ENCODE measurements at places on chromosomes 5 and 9. TPM values are rescaled to one million over a fixed set of nuclear protein-coding genes. Genes with fewer than 3 reads are reported as not detected.

- DNase-seq = no peak
Measured at GRCh38 chr5:53100606-53101005, 9.0 kb downstream of the MOCS2 start.

GRCh38 chr5:95068289-95068910, 216.5 kb downstream of the MCTP1 start:
- DNase-seq = no peak

DNA sequence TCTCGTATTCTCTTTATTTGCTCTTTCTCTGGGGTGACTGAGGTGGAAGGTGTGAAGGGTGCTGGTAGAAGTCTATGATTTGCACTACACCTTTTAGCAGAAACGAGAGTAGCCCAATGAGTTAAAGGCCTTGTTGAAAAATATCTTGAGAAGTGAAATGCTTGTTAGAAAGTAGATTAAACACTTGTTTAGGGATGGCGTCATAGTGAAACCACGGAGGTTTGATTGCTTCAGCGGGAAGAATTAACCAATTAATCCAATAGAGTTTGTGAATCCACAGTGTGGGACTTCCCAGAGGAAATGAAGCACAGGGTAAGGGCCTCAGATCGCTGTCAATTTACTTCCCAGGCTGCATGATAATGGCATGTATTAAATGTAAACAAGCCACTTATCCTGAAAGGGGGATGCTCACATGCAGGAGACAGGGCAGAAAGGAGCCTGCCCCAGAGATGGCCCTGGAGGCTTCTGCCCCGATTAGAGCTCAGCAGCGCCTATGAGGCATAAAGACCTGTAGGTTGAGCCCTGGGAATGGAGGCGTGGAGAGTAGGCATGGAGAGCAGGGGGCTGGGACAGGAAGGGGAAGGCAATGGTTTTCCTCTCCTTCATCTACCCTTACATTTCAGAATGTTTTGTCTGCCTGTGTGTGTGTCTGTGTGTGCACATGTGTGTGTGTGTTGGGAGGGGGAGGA, 1.5 kb downstream of the FAM170A start:
- DNase-seq = no peak

GRCh38 chr9:124487260-124488182, 19.7 kb downstream of the NR5A1 start:
- no peak for DNase-seq

SLC6A3 gene
- 0.19 TPM for total RNA-seq

DNA sequence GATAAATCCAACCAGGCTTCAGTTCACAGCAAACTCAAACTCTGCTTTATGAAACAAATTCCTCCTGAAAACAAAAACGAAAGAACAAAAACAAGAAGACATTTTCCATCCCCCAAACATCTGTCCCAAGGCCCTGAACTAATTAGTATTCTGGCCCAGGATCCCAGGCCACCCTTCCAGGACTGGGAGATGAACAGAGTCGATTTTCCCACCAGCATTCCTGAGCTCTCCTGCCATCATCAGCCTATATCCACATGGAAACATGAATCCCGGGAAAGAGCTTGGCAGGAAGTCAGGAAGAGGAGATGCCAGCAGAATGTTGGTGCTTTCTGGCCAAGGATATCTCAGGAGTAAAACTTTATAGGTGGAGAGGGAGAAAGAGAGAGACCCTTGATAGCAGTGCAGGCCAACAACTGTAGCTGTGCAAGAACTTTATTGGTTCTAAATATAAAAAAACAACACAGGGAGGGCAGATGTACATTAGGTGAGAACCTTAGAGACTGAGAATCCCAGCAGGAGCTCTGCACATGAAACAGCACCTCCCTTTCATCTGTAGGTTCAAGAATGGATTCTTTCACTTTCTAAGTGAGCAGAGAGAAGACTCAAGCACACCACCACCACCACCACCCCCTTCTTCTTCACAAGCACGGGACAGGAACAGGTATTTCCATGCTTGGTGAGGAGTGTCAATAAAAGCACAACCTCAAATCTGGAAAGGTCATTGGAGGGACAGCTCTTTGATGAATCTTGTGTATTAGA, 190.7 kb upstream of the TAS2R1 start:
- DNase-seq = no peak

- DNase-seq = no peak
Measured at GRCh38 chr9:77946969-77947620, 84.5 kb downstream of the GNAQ start.

- no peak for DNase-seq
Measured at GRCh38 chr9:4755026-4755609, 14.1 kb upstream of the AK3 start.

RLN2 gene
- total RNA-seq = not detected

DNA sequence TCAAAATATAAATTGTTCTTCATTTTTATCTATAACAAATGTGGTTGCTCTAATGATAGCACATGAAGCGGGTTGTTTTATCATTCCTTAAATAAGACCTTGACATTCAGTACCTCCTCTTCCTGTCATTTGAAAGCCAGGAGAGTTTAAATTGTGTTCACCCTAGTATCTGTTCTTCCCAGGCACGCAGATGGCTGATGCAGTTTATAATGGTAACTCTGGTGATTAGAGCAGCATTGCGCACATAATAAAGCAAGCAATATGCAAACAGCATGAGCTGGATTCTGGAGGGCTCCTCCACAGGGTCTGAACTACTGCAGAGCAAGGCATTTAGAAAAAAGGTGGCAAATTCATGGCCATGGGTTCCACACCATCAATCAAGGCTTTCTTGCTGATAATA, 307.8 kb downstream of the ENC1 start:
- DNase-seq = no peak

FREM1 gene
- not detected for total RNA-seq

EPB41L4B gene
- total RNA-seq = 3.8 TPM

GRCh38 chr5:16740066-16740810, 123.4 kb upstream of the RETREG1 start:
- DNase-seq = no peak

DNA sequence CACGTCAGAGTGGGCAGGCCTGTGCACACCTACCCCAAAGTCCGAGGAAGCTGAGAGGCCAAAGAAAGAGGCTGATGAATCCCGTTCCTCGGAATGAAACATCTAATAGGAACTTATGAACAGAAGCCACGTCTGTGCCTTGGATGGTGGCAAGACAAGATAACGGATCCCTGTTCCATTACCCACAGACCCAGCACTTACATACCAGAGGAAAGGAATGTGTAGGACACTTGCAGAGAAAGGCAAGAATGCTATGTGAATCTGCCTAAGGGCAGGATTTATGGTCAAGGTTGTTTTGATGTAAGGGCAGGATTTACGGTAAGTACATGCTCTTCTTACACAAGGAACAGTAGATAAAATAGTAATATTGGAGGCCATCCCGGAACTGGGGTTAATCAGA, 93.2 kb downstream of the WDR41 start:
- no peak for DNase-seq

NIPBL gene
- 19.4 TPM for total RNA-seq

SPINK4 gene
- not detected for total RNA-seq

CCL21 gene
- 35.0 TPM for total RNA-seq

SLC4A9 gene
- 0.04 TPM for total RNA-seq

GRCh38 chr5:11679676-11680075, 224.6 kb downstream of the CTNND2 start:
- no peak for DNase-seq

OLFM1 gene
- total RNA-seq = 8.2 TPM

DNA sequence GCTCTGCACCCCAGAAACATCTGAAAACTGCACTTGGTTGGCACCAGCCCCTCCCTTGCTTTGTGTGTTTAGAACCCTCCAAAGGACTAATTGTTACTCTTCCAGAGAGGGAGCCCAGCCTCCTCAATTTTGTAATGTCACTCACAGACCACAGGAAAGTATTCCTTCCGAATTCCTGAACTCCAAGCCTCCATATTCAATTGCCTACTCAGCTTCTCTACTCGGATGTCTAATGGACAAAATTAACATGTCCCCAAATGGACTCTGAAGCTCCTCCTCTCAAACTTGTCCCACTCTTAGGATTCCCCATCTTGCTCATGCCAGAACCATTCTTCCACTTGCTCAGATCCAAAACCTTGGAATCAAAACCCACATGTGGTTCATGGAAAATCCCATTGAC, 3.9 kb upstream of the TMEM171 start:
- no peak for DNase-seq

FAM78A gene
- 0.61 TPM for total RNA-seq

DNA sequence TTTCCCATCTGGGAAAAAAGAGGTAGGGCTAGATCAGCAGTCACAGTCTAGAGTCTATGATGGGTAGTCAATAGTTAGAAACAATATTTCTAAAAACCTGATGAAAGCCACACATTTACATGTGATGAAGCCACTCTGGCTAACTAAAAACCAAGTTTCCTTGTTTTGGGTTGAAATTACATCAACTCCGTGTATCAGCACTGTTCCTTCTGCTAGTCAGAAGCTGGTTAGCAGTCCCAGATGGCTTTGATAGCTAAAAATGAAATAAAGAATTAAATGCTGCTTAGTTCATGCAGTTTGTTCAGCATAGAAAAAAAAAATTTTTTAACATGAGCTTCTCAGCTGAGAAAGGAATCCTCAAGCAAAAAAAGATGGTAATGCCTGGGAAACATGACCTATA, 136.7 kb downstream of the FAM114A2 start:
- no peak for DNase-seq

All from esophagus squamous epithelium (tissue), 5 donors.